ENCODE measurements at places on chromosomes 4 and X. TPM values are rescaled to one million over a fixed set of nuclear protein-coding genes. Genes with fewer than 3 reads are reported as not detected.

Gene NAP1L3
- total RNA-seq = 54.9 TPM

DNA sequence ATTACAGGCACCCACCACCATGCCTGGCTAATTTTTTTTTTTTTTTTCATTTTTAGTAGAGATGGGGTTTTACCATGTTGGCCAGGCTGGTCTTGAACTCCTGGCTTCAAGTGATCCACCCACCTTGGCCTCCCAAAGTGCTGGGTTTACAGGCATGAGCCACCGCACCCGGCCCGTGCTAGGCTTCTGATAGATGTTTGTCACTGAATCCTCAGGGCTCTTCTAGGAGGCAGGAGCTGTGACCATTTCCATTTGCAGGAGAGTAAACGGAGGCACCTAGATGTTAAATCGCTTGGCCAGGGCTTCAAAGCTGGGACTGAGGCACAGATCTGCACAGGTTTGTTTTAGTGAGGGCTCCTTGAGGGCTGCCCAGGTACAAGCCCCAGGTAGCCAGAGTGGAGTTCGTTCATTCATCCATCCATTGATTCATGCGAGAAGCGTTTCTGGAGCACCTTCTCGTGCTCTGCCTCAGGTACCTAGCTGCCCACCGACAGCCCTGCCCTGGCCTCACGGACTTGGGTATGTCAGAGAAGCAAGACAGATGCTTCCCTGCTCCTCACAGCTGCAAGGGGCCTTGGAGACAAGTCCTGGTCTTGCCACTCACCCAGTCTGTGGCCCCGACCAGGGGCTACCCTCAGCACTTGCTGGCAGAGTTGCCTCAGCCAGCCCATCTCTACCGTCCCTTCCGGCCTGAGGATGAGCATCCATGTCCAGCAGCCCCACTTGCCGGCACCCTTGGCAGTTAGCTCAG is 106.4 kb downstream of the PSAPL1 start:
- H3K4me1 ChIP-seq = no peaks in the 10 kb centered on the region
- H3K4me3 ChIP-seq = no peak overlapping the region
- no peaks in the 10 kb centered on the region for H3K36me3 ChIP-seq

DNA sequence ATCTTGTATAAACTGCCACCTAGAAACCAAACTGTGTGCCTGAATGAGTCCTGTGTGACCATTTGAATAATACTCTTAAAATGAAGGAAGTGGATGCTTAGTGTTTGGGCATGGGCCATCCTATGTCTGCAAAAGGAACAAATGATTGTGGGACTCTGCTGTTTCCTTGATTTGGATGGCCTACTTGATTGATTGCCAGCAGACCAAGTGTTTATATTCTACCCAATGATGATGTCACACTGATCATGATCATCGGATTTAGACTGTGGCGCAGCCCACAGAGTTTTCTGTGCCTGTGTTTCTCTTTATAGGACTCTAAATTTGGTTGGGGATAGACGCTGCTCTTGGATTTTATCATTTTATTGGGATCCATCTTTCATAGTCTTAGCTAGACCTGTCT is 4.4 kb downstream of the SEPTIN11 start:
- H3K4me3 ChIP-seq = no peak overlapping the region
- H3K4me1 ChIP-seq = peaks cover 27% of the 10 kb centered on the region
- H3K27me3 ChIP-seq = peaks cover 14% of the 10 kb centered on the region

DNA sequence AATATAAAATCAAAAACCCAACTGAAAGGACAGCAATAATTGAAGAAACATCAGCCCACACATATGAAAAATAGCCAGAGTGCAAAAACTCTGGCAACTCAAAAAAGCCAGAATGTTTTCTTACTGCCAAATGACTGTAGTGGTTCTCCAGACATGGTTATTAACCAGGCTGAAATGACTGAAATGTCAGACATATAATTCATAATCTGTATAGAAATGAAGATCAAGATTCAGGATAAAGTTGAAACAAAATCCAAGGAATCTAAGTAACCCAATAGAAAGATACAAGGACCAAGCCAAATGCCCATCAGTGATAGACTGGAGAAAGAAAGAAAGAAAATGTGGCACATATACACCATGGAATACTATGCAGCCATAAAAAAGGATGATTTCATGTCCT is 553.3 kb upstream of the KLHL4 start:
- no peaks in the 10 kb centered on the region for H3K4me1 ChIP-seq
- no peaks in the 10 kb centered on the region for H3K36me3 ChIP-seq
- no peak overlapping the region for H3K4me3 ChIP-seq
- H3K27me3 ChIP-seq = no peaks in the 10 kb centered on the region
- no peak for DNase-seq
- H3K27ac ChIP-seq = no peak overlapping the region

All from GM23338 (cell line).